Type B pancreatic cell (in vitro differentiated cells): ENCODE measurements at places on chromosomes 5 and 9.

- H3K4me3 ChIP-seq, result no peak overlapping the region
- H3K36me3 ChIP-seq, result no peaks in the 10 kb centered on the region
- H3K27ac ChIP-seq, result no peak overlapping the region
Observed at GRCh38 chr9:134913713-134914500, 3.8 kb downstream of the FCN1 start.

GRCh38 chr5:2725980-2726765 is 25.3 kb downstream of the IRX2 start:
- H3K4me1 ChIP-seq, result peaks cover 6% of the 10 kb centered on the region
- DNase-seq, result no peak
- no peak overlapping the region for H3K27ac ChIP-seq
- H3K27me3 ChIP-seq, result peaks cover 14% of the 10 kb centered on the region
- H3K4me3 ChIP-seq, result no peak overlapping the region
- H3K36me3 ChIP-seq, result no peaks in the 10 kb centered on the region

DNA sequence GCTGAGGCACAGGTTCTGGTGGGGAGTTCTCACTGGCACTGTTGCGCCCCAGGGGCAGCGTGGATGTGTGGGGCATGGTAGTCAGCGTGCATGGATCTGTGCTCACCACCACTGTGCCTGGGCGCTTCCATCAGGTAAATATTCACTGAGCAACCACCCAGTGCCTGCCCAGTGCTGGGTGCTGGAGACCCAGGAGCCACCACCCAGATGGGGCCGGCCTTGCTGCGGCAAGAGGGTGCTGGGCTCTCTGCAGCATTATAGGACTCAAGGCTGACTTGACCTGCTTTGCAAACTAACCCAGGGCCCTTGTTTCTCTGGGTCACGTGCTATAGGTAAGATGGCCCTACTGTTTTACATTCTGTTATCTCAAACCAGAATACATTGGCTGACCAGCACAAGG is 60.5 kb downstream of the DAP start:
- DNase-seq, result no peak
- peaks cover 23% of the 10 kb centered on the region for H3K4me1 ChIP-seq
- no peak overlapping the region for H3K27ac ChIP-seq
- no peaks in the 10 kb centered on the region for H3K27me3 ChIP-seq
- no peak overlapping the region for H3K4me3 ChIP-seq

DNA sequence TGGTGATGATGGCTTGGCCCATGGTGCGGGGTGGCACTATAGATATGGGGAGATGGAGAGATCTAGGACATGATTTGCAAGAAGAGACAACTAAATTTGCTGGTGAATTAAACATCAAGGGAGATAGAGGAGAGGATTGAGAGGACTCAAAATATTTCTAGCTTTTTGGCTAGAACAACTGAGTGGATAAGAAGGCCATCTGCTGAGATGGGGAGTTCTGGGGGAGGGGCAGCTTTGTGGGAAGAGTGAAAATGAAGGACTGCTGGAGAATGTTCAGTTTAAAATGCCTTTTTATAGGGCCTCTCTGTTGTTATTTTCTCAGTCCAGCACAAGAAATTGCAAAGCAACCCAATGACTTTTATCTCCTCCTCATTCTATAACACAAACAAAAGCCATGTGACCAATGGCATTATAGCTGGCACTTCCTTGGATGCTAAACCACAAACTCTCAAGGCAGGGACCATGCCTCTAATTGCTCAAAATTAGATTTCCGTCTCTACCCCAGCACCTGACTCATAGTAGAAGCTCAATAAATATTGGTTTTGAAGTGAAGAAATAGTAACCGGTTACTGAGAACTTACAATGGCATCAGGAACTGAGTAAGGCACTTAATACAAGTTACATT is 29.8 kb downstream of the JAKMIP2 start:
- no peak overlapping the region for H3K27ac ChIP-seq
- peaks cover 16% of the 10 kb centered on the region for H3K4me1 ChIP-seq
- no peak for DNase-seq
- peaks cover 4% of the 10 kb centered on the region for H3K36me3 ChIP-seq

- no peaks in the 10 kb centered on the region for H3K27me3 ChIP-seq
- H3K4me1 ChIP-seq, result peaks cover 6% of the 10 kb centered on the region
- no peak for DNase-seq
- H3K36me3 ChIP-seq, result no peaks in the 10 kb centered on the region
- no peak overlapping the region for H3K4me3 ChIP-seq
- no peak overlapping the region for H3K27ac ChIP-seq
Observed at GRCh38 chr5:79168031-79168430, 56.4 kb downstream of the BHMT start.

- no peak overlapping the region for H3K4me3 ChIP-seq
- no peaks in the 10 kb centered on the region for H3K4me1 ChIP-seq
- H3K36me3 ChIP-seq, result no peaks in the 10 kb centered on the region
- DNase-seq, result no peak
Observed at GRCh38 chr9:22332202-22332601, 114.4 kb upstream of the DMRTA1 start.

DNA sequence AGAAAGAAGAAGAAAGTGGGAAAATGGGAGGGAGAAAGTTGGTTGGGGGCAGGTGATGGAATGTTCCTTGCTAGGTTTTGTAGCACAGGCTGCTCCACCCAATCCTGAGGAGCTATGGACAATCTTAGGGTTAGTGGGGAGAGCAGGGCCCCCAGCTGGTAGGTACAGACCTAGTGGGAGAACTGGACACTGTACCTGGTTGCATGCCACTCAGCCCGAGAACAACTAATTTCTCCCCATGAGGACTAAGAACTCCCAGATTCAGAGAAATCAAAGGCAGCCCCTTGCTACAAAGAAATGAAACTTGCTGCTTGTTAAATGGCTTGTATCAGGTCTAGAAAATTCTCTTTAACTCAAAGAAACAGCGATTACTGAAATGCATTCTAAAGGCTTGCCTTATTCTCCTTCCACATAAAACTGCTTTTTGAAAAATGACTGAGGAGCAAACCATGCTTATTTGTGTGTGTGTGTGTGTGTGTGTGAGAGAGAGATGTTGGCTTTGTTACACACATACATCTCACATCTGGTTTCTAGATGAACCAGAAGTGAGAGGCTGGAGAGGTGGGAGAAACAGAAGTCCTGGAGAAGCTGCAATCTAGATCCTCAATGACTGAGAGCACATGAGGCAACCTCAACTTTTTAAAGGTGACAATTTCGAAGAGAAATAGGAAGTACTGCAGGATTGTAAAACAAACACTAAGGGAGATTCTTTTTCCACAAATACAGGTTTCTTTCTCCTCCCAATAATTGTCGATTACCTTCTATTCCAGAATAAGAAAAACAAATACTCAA is 28.9 kb downstream of the FYB1 start:
- H3K4me1 ChIP-seq, result peaks cover 6% of the 10 kb centered on the region
- H3K27ac ChIP-seq, result no peak overlapping the region

DNA sequence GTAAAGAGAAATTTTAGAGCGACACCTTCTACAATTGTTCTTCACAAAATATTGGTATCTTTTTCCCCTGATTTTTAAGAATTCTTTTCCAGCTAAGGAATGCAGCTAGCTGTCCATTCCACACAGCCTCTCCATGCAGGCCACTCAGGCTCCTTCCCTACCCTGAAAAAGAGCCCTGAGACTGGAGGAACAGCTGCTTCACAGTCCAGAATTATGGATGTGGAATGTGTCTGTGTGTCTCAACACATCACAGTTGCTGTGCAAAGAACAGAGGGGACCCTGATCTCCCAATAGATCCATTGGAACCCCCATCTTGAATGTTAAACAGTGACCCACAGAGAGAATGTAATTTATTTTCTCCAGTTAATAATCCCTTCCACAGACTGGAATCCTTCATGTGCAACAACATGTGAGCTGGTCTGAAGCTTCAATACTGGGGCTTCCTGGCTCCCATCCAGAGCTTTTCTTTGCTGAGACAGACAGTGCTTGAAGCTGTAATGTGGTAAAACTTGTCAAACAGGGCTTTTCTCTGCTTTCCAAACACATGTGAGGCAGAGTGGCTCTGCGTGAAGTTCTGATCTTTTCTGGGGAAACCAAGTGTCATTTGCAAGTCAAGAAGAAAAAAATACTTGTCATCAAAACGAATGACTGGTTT is 53.3 kb upstream of the SMC5 start:
- peak overlapping the region; percentile 50 for H3K4me3 ChIP-seq
- H3K27ac ChIP-seq, result peak overlapping the region; percentile 63
- DNase-seq, result no peak

DNA sequence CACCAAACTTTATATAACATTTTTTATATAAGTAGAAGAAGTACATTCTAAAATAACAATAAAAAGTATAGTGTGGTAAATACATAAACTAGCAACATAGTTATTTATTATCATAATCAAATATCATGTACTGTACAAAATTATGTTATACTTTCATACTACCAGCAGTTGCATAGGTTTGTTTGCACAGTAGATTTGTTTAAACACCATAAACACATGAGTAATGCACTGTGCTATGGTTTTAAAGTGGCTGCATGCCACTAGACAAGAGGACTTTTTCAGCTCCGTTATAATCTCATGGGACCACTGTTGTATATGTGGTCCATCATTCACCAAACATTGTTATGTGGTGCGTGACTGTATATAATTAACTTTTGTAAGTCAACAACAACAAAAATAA is 137.6 kb downstream of the DRD1 start:
- no peak overlapping the region for H3K4me3 ChIP-seq
- H3K4me1 ChIP-seq, result no peaks in the 10 kb centered on the region
- H3K36me3 ChIP-seq, result no peaks in the 10 kb centered on the region
- no peak for DNase-seq
- peaks cover 6% of the 10 kb centered on the region for H3K27me3 ChIP-seq

GRCh38 chr5:33891788-33892619 is at the start of gene ADAMTS12:
TSS of gene ADAMTS12 (minus strand) at chr5:33891990. CDS start at chr5:33891856, 134 bp downstream.
- peak within 1 kb of the TSS; percentile 92 for H3K4me3 ChIP-seq
- DNase-seq, result peak; percentile 84
- peaks cover 32% of the 10 kb centered on the region for H3K4me1 ChIP-seq
- H3K27ac ChIP-seq, result peak within 1 kb of the TSS; percentile 58
- H3K36me3 ChIP-seq, result no peaks in the 10 kb centered on the region

DNA sequence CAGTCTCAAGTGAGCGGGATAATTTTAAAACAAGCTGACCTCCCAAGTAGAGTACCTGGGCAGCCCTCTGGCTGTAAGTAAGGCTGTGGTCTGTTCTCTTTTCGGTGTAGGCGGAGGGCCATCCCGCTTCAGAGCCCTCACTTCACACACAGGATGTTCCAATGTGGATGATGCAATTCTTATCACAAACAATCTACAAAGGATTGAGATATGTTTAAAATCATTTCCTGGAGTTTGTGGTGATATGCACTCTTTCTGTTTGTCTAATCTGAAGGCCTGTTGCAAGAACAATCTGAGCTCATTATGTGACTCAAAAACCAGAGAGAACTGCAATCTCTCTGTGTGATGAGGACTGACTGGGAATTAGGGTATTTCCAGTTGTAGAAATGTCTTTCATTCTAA is 42.5 kb downstream of the ITGA2 start:
- no peak overlapping the region for H3K27ac ChIP-seq
- H3K36me3 ChIP-seq, result peaks cover 7% of the 10 kb centered on the region
- H3K4me1 ChIP-seq, result peaks cover 22% of the 10 kb centered on the region
- H3K4me3 ChIP-seq, result no peak overlapping the region
- H3K27me3 ChIP-seq, result no peaks in the 10 kb centered on the region

GRCh38 chr9:20292002-20292401 is 330.3 kb downstream of the MLLT3 start:
- no peak for DNase-seq
- H3K4me3 ChIP-seq, result no peak overlapping the region
- no peaks in the 10 kb centered on the region for H3K36me3 ChIP-seq
- H3K27ac ChIP-seq, result peak overlapping the region; percentile 21
- no peaks in the 10 kb centered on the region for H3K27me3 ChIP-seq
- peaks cover 3% of the 10 kb centered on the region for H3K4me1 ChIP-seq

- no peaks in the 10 kb centered on the region for H3K36me3 ChIP-seq
- H3K4me3 ChIP-seq, result no peak overlapping the region
- no peak for DNase-seq
- no peak overlapping the region for H3K27ac ChIP-seq
Observed at GRCh38 chr5:169904508-169904907, 75.8 kb downstream of the INSYN2B start.

DNA sequence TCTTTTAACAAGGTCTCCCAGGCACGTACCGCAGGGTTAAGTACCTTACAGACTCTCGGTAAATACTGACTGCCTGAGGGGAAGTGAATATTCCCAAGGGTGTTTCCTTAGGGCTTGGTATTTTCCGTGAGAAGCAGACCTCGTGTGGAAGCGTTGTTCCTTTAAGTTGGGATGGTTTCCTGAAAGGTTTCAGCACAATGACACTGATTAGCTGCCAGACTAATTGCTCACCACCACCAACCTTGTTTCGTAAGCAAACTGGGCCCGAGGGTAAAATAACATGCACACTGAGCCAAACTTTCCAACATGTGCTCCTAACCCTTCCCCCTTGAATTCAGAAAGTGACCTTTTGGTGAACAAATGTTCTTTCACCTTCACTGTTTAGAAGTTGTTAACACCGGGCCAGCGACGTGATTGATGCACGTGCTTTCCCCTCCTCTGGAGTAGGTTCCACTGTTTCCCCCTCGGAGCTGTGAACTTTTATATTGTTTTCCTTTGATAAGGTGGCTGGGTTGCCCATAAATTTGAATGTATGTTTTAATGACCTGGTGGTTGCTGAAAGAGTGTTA is 128.1 kb upstream of the RPS23 start:
- peaks cover 17% of the 10 kb centered on the region for H3K4me1 ChIP-seq
- peak overlapping the region; percentile 18 for H3K27ac ChIP-seq
- H3K36me3 ChIP-seq, result no peaks in the 10 kb centered on the region

- DNase-seq, result no peak
- H3K27me3 ChIP-seq, result no peaks in the 10 kb centered on the region
- no peak overlapping the region for H3K4me3 ChIP-seq
Observed at GRCh38 chr9:74696520-74696919, 191.2 kb downstream of the TRPM6 start.

DNA sequence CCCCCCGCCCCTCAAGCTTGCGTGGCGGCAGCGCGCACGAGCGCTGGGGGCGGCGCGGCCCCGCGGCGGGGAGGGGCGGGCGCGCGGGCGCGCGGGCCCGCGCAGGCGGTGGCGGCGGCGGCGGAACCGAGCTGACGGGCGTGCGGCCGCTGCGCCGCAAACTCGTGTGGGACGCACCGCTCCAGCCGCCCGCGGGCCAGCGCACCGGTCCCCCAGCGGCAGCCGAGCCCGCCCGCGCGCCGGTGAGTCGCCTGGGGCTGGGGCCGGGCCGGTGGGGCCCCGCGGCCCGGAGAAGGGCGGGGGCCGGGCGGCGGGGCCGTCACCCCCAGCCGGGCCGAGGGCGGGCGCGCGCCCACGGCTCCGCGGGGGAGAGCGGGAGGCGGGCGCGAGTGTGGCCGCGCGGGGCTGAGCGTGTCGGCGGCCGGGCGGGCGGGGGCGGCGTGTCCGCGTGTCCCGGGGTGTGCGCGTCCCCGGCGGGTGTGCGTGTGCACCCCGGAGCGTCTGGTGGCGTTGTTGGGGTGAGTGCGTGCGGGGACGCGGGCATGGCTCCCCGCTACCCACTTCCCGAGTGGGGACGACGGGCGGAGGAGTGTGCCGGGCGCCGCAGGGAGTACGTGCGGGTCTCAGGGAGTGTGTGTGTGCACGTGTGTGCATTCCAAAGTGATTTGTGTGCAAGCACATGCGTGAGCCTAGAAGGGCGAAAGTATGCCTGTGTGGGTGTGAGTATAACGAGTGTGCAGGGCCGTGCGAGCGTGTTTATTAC is at the start of gene NEK6:
NEK6 (plus strand) TSS at position 106 of the 763 bp plus-strand sequence. CDS start 44,016 bp downstream, outside the sequence.
- H3K4me3 ChIP-seq, result peak within 1 kb of the TSS; percentile 97
- H3K36me3 ChIP-seq, result no peaks in the 10 kb centered on the region
- DNase-seq, result no peak
- H3K27me3 ChIP-seq, result peaks cover 35% of the 10 kb centered on the region
- H3K27ac ChIP-seq, result peak within 1 kb of the TSS; percentile 87
